ENCODE measurements at places on chromosomes 11 and 22.
A peak's percentile ranks its signal among the peaks of the same experiment; 100 is the strongest.

GRCh38 chr11:72786305-72787215 is 7.3 kb downstream of the STARD10 start:
- DNase-seq = peak; percentile 96

GRCh38 chr11:16738947-16739815 is 734 bp downstream of the C11orf58 start:
- no peak for DNase-seq

DNA sequence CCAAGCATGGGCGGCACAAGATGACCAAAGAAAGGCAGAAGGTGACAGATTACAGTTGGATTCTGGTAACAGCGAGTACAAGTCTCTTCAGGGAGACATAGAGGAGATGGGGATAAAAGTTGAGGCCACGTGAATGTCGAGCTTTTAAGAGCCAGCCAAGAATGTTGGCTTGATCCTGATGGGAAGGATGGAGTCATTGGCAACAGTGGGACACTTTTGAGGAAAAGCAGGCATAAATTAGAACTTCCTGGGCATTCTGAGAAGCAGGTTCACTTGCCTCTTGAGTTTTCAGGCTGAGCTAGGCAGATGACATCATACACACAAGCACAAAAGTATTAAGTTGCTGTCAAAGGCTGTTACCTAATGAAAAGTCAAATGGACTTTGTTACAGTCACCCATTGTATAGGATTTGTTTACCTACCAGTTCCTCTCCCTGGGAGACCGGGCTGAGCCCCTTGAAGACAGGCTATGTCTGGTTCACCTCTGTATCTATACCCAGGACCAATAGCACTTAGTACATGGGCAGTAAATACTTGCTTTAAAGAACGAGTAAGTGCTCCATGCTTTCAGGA is 41.1 kb downstream of the TNRC6B start:
- no peak for DNase-seq

- no peak for DNase-seq
These were observed 5.4 kb downstream of the FREY1 start for GRCh38 chr11:45901626-45902025.

- no peak for DNase-seq
These were observed 23.9 kb downstream of the MOB2 start for GRCh38 chr11:1462698-1462975.

GRCh38 chr11:24391167-24391566 is 105.7 kb upstream of the LUZP2 start:
- no peak for DNase-seq

DNA sequence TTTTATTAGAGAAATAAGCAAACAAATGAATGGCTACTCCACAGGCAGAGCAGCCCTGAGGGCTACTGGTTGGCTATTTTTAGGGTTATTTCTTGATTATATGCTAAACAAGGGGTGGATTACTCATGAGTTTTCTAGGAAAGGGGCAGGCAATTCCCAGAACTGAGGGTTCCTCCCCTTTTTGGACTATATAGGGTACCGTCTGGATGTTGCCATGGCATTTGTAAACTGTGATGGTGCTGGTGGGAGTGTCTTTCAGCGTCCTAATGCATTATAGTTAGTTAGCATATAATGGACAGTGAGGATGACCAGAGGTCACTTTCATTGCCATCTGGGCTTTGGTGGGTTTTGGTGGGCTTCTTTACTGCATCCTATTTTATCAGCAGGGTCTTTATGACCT is 19.2 kb downstream of the SLC22A6 start:
- DNase-seq = no peak

- no peak for DNase-seq
These were observed 223.6 kb downstream of the SWAP70 start for GRCh38 chr11:9887472-9887871.

DNA sequence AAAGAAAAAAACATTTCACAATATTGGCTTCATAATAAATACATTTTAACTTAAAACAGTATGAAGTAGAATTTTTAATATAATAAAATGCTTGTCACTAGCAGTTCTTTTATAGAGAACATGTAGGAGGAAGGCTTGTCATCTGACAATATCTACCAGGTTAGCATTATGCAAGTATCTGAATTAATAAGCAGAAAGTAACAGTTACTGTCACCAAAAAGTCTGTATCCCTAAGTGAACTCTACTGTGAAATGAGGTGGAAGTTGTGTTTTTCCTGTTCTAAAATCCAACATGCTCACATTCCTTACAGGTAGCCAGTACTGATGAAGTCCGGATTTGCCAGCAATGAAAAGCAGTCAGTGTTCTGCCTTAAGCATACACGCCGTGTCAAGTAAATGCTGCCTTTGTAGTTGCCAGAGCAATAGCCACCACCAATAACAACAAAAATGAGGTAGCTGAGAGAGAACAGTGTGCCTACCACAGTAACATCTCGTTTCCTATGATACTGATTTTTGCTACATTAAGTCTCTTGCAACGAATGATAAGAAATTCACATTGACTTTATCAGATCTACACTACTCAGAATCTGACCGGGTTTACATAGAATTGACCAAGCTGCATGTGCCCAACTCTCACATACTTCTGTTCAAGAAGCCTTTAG is 95.5 kb downstream of the SIK3 start:
- no peak for DNase-seq

DNA sequence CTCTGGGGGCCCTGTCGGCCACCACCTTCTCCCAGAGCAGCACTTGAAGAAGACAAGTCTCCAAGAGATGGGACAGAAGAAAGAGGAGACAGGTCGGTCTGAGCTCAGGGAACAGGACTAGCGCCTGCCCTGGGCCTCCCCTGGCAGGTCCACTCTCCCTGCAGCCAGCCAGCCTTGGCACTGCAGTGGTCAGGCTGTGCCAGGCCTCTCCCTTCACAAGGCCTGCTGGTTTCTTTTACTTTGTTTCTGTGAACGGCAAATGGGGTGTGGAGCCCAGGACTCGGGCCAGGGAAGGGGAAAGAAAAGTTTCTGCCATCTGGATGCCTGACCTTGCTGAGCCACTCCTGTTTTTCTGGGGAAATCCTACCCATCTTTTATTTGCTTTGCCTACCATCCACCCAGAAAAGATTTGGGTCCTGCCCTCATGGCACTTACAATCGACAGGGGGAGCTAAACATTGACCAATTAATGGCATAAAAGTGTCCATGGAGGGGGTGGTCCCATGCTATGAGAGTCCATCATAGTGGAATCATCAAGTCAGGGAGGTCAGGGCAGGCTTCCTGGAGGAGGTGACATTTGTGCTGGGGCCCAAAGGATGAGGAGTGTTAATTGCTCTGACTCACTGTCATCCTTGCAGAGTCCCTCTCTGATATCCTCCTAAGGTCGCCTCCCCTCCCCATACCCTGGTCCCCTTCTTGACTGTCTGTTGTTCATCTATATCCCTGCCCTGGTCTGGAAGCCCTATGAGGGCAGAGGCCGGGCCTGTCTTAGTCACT is 65.2 kb downstream of the NFAM1 start:
- DNase-seq = no peak

DNA sequence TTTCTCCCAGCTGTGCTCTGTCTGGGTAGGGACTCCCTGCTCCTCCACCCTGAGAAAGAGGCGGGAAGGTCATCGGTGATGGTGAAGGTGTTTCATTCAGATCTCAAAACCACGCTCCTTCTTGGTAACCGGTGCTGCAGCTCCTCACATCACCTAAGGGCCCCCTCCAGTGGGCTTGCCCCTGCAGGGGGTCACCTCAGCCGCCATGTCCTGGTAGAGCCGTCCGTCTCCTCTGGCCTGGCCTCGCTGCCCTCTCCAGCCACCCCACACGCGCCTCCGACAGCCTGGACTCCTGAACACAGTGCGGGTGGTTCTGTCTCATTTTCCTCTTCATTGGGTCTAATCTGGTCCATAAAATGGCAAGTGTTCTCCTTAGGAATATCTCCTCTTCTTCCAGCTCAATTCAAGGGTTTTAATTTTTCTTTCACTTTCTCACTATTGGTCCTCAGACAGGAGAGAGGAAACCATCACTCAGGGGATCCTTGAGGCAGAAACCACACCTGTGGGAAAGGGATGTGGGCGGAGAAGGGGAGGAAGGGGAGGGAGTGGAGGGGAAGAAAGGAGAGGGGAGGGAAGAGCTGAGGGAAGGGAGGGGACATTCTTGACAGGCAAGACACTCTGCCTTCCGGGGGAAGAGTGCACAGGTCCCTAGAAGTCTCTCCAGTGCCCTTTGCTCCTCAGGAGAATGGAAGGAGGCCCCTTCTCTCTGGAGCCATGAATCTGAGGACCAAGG is 1338.4 kb downstream of the TBC1D22A start:
- no peak for DNase-seq

GRCh38 chr11:61588728-61589191 is 7.9 kb upstream of the SYT7 start:
- no peak for DNase-seq

DNA sequence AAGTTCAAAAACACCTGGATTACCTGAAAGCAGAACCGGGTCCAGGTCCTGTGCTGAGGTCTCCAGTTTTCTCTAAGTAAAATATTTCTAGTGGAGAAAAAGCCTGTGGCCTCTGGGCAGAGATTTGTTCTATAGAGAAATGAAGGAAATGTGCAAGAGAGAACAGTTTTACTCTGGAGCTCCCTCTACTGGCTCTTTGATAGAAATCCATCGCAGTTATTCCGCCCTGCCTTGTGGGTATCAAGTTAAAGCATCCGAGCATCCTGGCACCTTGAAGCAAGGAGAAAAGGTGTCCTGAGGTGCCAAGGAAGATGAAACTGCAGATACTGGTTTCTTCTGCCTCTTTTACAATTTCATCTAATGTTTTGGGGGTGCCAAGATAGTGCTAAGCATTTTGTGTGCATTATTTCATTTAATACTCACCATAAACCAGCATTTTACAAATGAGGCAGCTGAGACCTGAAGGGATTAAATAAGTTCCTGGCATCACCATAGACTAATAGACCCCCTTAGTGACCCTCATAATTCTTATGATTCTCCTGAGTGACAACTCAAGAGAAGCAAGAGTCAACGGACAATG is 113.1 kb upstream of the HSD17B12 start:
- DNase-seq = peak; percentile 78

DNA sequence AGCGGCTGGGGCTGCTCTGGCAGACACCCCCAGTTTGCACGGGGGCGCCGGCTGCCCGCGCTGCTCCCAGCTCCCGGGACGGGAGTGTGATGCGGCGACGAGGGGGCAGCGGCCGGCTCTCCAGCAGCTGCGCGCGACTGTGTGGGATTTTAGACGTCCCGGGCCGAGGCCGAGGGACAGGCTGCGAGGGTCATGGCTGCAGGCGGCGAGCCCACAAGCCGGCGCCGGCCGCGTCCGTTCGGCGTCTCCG is 159 bp downstream of the FZD4 start:
- no peak for DNase-seq

GRCh38 chr11:36385121-36385970 is 89.3 kb downstream of the PRR5L start:
- DNase-seq = no peak

- no peak for DNase-seq
These were observed 252.7 kb upstream of the PITPNB start for GRCh38 chr22:28171712-28172111.

DNA sequence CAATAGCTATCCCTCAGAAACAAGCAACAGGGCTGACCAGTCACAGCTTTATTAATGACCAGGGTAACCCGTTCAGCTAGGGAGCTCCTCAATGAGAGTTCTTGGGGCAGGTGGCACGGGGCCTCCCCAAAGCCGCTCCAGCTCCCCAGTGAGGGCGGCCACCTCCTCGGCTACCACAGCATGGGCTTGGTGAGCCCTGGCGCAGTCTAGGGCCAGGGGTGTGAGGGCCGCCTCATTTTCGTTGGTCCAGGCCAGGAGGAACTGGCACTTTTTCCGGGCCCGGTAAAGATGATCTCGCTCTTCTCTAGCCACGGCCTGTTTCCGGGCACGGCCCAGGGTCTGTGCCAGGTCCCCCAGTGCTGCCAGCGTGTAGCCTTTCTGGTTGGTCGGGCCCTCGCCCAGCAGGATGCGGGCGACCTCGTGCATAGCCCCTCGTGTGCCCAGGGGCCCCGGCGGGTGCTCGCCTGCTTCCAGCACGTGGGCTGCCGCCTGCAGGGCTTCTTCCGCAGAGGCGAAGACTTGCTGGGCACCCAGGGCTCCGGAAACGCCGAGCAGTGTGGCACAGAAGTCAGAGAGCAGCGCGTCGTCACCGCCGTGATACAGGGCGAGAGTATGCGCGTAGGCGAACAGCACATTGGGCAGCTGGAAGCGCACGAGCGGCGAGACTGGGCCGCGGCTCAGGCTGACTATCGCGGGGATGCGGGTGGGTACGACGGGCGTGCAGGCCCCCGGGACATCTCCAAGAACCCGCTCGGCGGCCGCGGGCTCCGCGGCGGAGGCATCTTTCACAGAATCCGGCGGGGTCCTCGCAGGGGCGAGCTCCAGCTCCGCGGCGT is 913 bp downstream of the ZNHIT2 start:
- DNase-seq = peak; percentile 60

GRCh38 chr11:12723421-12724300 is 49.4 kb downstream of the TEAD1 start:
- DNase-seq = peak; percentile 46

DNA sequence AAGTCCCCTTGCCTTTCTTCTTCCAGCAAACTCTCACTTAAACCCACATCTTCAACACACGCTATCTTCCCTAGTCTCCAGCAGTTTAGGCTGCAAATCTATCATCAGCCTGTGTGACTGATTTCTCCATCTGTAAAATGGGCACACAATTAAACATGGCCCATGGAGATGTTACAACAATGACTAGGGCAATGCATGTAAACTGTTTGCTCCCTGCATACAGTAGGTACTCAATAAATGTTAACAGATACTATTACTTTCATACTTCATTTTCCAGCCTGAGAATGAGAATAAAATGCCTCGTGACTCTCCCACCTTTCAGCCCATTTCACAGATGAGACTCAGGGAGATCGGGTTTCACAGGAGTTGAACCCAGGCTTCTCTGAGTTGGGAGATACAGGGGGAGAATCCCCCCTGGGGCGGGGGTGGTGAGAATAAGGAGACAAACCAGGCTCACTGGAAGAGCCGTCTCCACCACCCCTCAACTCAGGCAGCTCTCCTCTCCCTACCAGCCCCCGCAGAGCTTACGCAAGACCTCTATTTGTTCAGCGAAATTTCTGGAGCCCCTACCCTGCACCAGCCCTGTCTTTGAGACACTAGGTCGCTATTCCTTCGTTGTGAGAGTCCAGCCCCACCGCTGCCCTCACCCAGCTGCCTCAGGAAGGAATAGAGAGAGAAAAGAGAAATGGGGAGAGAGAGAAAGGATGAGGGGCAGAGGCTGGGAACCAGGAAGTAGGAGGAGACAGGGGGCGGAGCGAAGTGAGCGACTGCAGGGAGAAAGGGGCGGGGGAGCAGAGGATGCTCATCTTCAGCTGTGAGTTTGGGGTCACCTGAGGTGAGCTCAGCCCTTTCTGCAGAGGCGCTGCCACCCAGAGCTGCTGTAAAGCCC is 42.1 kb upstream of the KLHL35 start:
- DNase-seq = no peak

DNA sequence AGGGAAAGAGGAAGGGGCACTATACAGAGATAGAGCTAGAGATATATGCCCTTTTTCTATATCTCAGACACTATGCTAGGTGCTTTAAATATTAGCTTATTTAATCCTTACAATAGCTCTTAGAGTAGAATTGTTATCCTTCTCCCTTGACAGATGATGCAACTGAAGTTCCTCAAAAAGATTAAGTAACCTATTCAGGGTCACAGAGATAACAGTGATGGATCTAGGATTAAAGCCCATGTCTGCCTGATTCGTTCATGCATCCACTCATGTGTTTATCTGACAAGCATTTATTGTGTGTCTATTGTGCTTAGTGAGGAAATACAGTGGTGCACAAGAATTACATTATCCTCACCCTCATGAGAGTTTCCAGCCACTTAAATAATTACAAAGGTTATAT is 8.7 kb downstream of the CCDC83 start:
- DNase-seq = no peak

All from T47D (cell line).